GDM1 (cell line): ENCODE measurements at places on chromosomes 5 and 9.

DNA sequence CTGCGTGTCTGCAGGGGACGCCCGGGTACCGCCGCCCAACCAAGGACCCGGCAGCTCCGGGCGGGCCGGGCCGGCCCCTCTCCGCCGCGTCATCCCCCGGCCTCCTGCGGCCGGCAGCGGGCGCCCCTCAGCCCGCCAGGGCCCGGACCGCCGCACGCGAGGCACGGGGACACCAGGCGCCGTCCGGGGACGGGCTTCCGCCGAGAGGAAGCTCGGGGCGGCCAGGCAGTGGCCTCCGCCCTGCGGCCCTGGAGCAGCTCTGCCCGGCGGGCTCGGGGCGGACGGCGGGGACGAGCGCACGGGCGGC lies 373 bp downstream of the FBXW5 start:
- no peak for DNase-seq

- DNase-seq = no peak
Measured at GRCh38 chr9:130466537-130467217, 21.9 kb downstream of the ASS1 start.

GRCh38 chr5:55919625-55920024 lies 68.5 kb downstream of the IL31RA start:
- DNase-seq = no peak

GRCh38 chr5:154118893-154119336 lies 71.6 kb upstream of the GALNT10 start:
- DNase-seq = no peak

DNA sequence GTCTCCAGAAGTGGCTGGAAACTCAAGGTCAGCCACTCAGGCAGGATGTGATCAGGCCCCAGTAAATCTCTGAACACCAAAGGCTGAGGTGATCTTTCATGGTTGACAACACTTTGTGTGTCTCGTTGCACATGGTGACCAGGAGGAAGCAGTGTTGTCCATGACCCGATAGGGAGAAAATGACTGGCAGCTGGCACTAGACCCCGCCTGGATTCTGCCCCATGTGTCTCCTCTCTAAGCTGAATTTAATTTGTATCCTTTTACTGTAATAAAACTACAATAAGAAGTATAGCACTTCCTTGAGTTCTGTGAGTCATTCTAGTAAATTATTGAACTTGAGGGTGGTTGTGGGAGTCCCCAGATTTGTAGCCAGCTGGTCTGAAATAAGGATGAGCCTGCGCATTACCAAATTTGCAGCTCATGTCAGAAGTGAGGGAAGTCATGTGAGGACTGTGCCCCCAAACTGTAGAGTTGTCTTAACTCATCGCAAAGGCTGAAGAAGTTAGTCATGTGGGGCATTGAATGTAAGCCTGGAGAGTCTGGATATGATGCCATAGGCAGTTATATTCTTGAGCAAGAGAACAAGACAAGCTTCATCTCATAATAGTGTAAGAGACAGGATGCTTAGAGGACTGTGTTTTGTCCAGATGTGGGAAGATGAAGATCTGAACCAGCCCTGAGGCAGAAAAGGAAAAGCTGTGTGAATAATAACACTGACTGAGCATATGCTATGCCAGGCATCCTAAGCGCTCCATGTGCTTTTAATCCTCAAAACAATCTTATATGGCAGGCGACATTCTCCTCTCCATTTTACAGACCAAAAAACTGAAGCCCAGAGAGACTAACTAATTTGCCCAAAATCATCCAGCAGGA lies 55.9 kb downstream of the TMEM215 start:
- DNase-seq = no peak

DNA sequence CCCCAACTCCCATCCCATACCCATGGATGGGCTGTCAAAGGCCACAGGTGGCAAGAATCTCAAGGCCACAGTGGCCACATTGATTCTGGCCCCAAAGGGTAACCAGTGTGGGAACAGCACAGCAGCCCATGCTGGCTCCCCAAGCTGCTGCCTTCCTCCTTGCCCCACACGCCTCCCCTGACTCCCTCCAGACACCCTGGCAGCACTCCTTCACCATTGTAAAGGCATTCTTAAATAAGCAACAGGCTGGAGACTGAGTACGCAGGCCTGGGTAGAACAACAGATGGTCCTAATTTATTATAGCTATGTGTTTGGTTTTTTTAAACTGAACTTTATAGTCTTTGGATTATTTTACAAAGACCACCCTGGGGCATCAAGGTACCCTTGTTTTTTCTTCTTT lies 158.8 kb downstream of the TSSK1B start:
- DNase-seq = no peak

- no peak for DNase-seq
Measured at GRCh38 chr5:31827867-31828266, 188.9 kb downstream of the PDZD2 start.

- no peak for DNase-seq
Measured at GRCh38 chr5:16412556-16412955, 53.0 kb downstream of the ZNF622 start.

- DNase-seq = no peak
Measured at GRCh38 chr5:102691434-102691833, 63.7 kb upstream of the PAM start.

DNA sequence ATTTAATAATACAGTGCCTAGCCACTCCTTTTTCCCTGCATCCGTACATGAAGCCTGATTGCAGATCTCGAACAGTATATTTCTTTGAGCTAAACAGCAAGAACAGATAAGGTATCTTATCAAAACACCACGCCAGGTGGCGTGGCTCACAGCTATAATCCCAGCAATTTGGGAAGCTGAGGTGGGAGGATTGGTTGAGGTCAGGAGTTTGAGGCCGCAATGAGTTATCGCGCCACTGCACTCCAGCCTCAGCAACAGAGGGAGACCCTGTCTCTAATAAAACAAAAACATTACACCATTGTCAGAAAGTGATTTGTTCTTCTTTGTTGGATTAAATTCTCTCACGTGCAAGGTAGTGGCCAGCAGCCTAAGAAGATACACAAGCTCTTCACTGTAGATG lies 291.2 kb upstream of the DMRT1 start:
- DNase-seq = no peak

GRCh38 chr9:21994556-21995005 lies at the start of gene CDKN2B-AS1:
CDKN2B-AS1 (plus strand) TSS chr9:21994791.
- DNase-seq = no peak

DNA sequence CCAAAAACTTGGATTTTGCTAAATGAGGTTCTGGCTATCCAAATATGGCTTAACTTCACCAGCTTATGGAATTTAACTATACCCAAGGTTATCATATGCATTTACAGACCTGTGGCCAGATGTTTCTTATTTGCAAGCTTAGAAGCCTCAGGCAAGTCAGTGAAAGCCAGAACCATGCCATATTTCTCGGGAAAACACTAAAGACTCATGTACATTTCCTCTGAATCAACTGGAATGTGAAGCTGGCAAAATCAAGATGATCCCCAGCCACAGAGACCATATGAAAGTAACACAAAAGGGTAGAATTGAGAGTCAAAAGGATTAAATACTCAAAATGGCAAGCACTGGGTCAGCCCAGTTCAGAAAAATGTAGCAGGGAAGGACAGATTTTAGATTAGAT lies 76.4 kb upstream of the SLC1A1 start:
- no peak for DNase-seq

- no peak for DNase-seq
Measured at GRCh38 chr5:173888473-173889131, 453 bp downstream of the CPEB4 start.

DNA sequence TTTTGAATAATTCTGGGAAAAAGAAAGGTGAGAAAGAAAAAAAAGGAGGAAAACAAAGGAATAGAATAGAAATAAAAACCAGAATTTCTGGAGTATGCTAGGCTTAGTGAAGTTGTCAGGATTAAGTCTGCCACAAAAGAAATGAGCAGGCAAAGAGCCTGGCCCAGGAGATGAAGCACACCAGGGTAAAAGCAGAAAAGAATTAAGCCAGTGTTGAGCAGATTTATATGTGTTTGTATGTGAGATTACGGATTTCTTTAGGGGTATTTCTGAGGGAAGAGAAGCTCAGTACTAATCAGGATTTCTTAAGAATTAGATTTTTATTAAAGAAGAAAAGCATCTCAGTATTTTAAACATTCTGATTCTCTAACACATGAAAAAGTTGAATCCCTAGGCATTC lies 74.5 kb downstream of the MRPS27 start:
- no peak for DNase-seq

- no peak for DNase-seq
Measured at GRCh38 chr5:7015586-7016256, 302.5 kb downstream of the TENT4A start.

GRCh38 chr5:62083661-62084060 lies 222.3 kb upstream of the KIF2A start:
- DNase-seq = no peak

- no peak for DNase-seq
Measured at GRCh38 chr9:133807818-133808217, 69.7 kb upstream of the SARDH start.

DNA sequence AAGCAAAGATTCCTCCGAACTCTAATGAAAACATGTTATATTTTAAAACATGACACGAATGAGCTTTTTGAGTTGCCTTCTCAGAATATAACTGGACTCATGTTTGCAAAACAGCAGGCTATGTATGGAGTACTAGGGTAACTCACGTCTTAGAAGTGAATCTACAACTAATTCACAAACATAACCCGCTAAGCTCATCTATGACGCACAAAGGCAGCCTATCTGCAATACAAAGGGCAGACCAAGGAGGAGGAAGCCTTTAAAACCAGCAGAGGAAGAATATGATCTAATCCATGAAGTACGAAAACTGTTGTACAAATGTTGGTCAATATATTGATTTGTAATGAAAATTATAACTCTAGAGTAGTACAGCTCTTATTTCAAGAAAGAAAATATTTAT lies 67.0 kb downstream of the CETN3 start:
- no peak for DNase-seq

GRCh38 chr5:90641528-90641927 lies 82.9 kb downstream of the ADGRV1 start:
- no peak for DNase-seq

DNA sequence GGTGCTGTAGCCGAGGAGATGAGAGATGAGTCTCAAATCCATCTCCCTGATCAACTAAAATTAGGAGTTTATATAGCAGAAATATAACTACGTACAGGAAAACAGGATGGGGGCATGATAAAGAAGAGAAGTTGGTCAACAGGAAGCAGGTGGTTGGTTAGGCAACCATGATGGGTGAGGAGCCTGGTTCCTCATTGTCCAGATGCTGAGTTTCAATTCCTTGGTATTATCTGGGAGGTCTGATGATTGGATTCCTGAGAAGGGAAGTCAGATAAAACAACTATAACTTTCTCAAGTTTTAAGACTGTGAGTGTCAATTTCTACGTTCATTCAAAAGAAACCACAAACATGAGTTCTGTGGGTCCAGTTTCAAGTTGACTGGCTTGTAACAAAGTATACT lies 323.9 kb downstream of the MTRR start:
- no peak for DNase-seq

GRCh38 chr9:116232424-116233159 lies 79.0 kb downstream of the PAPPA start:
- no peak for DNase-seq

- DNase-seq = no peak
Measured at GRCh38 chr5:59725392-59725767, 168.1 kb downstream of the PDE4D start.

DNA sequence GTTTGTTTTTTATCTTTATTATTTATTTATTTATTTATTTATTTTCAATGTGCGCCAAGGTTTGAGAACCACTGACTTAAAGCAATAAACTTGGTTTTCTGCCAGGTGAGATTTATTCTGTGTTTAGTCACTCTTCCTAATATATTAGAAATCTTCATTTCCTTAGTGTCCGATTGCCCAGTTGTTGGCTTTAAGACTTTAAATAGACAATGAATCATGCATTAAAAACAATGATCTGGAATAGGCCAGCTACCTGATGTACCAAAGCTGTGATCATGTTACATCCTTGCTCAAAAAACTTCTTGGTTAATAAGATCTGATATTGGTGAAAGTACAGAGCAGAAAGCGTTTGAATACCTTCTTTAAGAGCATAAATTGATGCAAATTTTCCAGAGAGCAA lies 52.1 kb upstream of the ERBIN start:
- no peak for DNase-seq

DNA sequence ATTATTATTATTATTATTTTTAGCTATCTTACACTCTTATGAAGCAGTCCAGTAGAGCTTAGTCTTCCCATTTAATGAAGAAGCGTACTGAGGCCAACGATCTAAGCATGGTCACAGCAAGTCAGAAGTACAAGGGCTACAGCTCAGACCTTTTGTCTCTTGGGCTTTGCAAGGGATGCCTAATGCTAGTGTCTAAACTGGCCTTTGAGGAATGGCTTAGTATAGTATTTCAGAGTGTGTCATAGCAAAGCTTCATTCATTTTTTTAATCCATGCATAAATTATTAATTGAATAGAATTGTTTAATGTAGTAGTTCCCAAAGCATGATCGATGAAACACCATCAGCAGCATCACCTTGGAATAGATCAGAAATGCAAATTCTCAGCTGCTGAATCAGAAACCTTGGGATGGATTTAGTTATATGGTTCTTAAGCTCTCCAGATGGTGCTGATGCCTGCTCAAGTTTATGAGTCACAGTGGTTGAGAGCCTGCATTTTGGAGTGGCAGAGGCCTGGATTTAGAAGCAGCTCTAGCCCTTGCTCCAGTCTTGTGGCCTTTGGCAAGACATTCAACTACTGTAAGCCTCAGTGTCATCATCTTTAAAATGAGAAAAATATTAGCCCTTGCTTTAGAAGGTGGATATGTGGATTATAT lies 6.1 kb downstream of the IL12B start:
- DNase-seq = no peak

- no peak for DNase-seq
Measured at GRCh38 chr5:93193431-93194347, 387.3 kb downstream of the NR2F1-AS1 start.

DNA sequence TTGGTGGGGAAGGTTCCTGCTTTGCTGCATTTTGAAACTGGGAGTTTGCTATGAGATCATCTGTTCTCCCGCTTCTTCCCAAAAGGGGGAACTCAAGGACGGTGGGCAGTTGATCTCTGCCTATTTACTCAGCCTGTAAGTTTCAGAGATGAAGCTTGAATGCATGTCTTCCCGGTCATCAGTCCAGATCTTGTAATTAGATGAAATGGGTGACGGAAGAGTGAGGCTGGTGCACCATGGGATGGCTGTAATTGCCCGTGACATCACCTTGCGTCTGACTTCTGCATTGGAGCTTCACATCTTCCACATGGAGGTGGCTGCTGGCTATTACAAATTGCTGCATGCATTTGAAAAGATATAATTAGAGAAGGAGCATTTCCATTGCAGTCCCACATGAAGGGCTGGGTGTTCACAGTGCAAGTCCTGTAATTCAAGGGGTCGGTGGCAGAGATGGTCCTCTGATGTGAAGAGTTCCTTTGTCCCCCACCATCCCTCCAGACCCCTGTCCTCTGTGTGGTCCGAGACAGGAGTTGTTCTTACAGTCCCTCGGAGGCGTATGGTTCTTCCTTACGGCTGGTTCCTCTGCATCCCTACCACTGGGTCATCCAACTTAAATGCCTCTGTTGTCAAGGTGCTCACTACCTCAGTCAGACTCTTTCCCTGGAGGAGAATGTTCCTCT lies 72.9 kb downstream of the ZNF618 start:
- DNase-seq = no peak

- DNase-seq = no peak
Measured at GRCh38 chr5:109743770-109744212, 54.1 kb downstream of the MAN2A1 start.

GRCh38 chr9:28616310-28616709 lies 1043.0 kb upstream of the C9orf72 start:
- no peak for DNase-seq

GRCh38 chr5:137147346-137147745 lies 351.8 kb downstream of the SPOCK1 start:
- no peak for DNase-seq

- DNase-seq = peak; percentile 12
Measured at GRCh38 chr5:38420691-38421390, 135.6 kb downstream of the LIFR start.

- no peak for DNase-seq
Measured at GRCh38 chr9:113416149-113416721, 5.7 kb downstream of the C9orf43 start.
